Inflammatory macrophage treated with lipopolysaccharide for 4 hours (primary cell): ENCODE measurements at places on chromosomes 2 and 18.

- DNase-seq = no peak
These were observed 8.0 kb downstream of the MRPL33 start for GRCh38 chr2:27779417-27780055.

- DNase-seq = no peak
These were observed 198.1 kb downstream of the VAPA start for GRCh38 chr18:10111944-10112343.

DNA sequence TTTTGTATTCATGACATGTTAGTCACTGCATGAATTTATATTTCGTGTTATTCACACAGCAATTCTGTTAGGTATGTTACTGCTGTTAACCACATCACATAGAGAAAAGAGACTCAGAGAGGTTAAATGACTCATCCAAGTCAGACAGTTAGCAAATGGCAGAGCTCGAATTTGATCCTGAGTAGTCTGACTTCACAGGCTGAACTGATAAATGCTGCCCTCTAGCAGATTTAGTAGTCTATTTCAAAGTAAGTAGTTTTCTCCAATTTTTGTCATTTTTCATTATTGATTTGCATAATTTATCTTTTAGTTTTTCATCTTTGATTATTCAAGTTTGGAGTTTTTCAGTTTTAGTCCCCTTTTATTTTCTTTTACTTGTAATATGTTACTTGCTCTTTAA is 58.3 kb downstream of the WDR7 start:
- peak; percentile 56 for DNase-seq

- DNase-seq = no peak
These were observed 36.4 kb downstream of the CABLES1 start for GRCh38 chr18:23171581-23172156.

- peak; percentile 37 for DNase-seq
These were observed 88.7 kb upstream of the ATL2 start for GRCh38 chr2:38465789-38466127.

GRCh38 chr2:7812231-7812995 is 869.4 kb upstream of the ID2 start:
- DNase-seq = no peak

DNA sequence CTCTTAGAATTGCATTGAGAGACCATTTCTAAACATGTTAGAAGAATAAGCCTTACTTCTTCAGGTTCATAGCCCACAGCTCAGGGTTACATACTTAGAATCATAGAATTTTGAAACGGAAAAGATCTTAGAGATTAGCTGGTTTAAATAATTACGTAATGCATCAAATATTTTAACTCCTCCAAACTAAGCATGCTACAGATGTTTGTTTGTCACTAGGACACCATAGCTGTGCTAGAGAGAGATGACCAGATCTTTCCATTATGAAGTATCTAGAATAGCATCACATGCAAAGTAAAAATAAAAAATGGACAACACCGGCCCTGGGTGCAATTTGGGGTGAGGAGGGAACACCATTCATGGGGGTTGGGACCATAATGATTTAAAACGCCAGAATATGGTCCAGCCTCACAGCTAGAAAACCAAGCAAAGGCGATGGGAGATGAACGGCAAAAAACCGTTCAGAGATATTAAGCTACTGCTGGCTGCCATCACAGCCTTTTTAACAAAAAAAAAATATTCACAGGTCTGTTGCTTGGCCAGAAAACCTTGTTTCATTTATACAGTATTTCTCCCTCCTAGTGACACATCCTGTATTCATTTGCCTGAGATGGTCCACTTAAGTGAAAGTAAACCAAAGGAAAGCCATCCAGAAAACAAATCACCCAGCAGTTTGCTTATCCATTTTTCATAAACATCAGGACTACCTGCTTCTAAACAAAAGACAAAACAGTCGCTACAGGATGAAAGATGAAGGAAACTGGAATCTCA is 94.2 kb downstream of the EPHA4 start:
- no peak for DNase-seq

GRCh38 chr2:64966839-64967238 is 22.4 kb upstream of the SLC1A4 start:
- no peak for DNase-seq

GRCh38 chr2:134244086-134244485 is 9.8 kb upstream of the MGAT5 start:
- no peak for DNase-seq

DNA sequence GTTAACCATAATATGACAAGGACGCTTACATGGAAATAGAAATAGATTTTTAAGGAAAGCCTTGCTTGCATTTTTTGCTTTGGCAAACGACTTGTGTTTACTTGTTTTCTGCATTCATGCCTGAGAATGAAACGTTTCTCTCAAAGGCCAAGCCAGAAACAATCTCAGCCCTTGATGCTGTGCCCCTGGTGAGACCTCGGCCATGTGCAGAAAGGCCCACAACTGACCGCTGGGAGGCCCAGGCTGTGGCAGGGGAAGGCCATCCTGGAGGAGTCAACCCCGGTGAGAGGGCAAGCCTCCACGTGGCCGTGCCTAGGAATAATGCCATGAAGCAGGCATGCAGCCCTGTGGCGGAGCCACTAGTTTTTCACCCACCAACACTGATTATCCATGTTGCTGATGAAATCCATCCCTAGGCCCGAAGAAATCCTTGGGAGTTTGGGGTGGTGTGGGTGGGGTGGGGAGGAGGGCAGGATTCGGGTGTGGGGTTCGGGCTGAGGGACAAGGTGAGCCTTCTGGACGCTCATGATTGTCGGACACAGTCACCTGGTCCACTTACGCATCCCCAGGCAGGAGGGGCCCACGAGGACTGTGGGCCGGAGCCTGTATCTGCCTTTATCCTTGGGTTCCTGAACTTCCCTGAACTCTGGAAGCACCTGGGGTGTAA is 107.6 kb upstream of the APCDD1 start:
- DNase-seq = no peak

DNA sequence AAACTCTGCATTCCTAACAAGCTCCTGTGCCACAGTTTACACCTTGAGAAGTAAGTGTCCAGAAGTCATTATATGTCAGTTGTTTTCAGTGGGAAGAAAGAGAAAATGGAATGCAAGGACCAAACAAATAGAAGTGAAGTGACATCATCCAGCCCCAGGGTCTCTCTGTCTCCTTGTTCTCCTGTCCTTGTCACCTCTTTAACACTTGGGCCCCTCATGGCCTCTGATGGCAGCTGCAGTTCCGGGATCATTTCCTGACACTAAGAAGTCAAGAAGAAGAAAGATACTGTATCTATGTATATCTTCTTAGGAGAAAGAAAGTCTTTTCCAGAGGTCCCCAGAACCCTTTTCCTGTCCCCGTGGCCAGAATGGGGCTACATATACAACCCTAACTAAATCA is 2.8 kb upstream of the CFAP221 start:
- no peak for DNase-seq

- DNase-seq = no peak
These were observed 272.9 kb downstream of the IRS1 start for GRCh38 chr2:226526716-226527115.

DNA sequence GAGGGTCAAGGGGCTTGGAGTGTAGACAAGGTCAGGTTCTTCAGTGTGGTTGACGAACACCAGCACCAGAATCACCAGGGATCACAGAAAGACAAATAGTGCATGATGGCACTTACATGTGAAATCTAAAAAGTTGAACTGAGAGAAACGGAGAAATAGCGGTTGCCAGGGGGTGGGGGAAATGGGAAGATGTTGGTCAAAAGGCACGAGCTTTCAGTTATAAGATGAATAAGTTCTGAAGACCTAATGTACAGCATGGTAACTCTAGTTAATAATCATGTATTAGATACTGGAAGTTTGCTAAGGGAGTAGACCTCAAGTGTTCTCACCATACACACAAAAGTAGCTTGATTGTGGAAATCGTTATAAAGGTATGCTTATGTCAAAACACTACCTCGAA is 43.7 kb upstream of the DARS1 start:
- DNase-seq = peak; percentile 22

GRCh38 chr2:110773401-110773921 is 41.1 kb downstream of the ACOXL start:
- DNase-seq = no peak

DNA sequence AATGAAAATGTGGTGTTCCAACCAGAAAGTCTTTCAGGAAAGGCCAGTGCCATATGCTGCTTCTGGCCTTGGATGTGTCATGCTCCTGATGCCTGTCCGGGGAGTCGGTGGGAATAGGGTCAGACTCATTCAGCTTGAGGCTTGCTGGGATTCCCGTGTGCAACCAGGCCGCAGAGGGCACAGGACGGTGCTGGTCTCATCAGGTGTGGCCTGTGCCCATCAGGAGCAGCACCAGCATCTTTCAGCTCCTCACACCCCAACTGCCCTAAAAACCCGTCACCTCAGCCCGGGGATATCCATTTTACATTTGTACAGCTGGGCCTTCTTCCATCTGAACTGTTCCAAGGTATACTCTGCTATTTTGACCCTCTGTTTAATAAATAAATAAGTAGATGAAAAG is 13.3 kb upstream of the CNNM3 start:
- DNase-seq = no peak

GRCh38 chr2:225740086-225740485 is 340.6 kb downstream of the NYAP2 start:
- DNase-seq = no peak

GRCh38 chr18:22391407-22392345 is 26.0 kb downstream of the CTAGE1 start:
- DNase-seq = peak; percentile 5

GRCh38 chr2:219830353-219830738 is 202.9 kb downstream of the SLC4A3 start:
- no peak for DNase-seq

GRCh38 chr2:61114147-61114546 is 47.8 kb upstream of the C2orf74 start:
- no peak for DNase-seq

GRCh38 chr2:149603248-149603647 is 15.7 kb upstream of the MMADHC start:
- DNase-seq = no peak

GRCh38 chr2:240178564-240178963 is 38.1 kb upstream of the OTOS start:
- DNase-seq = no peak

GRCh38 chr18:45008694-45009413 is 328.2 kb downstream of the SETBP1 start:
- no peak for DNase-seq

DNA sequence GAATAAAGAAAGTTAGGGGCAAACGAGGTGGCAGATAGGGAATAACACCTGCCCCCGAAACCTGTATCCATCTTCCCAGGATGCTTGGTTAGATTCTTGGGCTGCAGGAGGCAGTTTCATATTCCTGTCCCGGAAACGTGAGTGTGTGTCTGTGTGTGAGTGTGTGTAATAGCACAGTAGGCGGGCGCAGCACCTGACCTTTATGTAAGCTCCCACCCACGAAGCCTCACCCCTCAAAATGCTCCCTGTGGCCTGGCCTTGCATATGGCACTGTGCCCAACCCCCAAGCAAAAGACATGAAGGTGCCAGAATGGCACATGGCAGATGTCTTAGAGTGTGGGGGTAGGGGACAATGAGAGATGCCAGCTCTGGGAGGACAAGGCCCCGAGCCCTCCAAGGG is 48.9 kb downstream of the EFR3B start:
- DNase-seq = no peak

DNA sequence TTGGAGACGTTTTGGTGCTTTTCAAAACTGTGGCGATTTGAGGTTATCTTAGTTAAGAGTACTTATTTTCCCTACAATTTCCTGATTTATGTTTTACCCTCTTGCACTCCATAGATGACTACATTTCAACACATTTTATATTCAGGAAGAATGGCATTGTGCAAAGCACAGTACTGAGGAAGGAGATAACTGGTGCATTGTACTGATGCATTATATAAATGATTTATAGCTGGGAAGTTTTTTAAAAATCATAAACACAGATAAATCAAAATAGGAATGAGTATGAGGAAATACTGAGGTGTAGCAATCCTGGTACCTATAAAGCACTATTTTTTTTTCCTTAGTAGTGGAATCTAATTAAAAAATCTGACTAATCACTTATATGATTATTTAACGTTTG is 5.6 kb downstream of the REL start:
- DNase-seq = peak; percentile 69

- DNase-seq = peak; percentile 45
These were observed 90.4 kb upstream of the SLC35G4 start for GRCh38 chr18:11518788-11519685.

DNA sequence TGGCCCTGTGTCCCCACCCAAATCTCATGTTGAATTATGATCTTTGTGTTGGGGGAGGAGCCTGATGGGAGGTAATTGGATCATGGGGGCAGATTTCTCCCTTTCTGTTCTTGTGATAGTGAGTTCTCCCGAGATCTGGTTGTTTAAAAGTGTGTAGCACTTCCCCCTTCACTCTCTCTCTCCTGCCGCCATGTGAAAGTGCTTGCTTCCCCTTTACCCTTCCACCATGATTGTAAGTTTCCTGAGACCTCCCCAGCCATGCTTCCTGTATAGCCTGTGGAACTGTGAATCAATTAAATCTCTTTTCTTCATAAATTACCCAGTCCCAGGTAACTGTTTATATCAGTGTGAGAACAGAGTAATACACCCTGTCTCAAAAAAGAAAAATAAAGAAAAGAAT is 25.5 kb downstream of the LRRFIP1 start:
- DNase-seq = no peak
